ENCODE measurements at places on chromosomes 11 and 22. TPM values are rescaled to one million over a fixed set of nuclear protein-coding genes. Genes with fewer than 3 reads are reported as not detected.

- no peak for DNase-seq
Measured at GRCh38 chr11:87405843-87406242, 368.1 kb downstream of the TMEM135 start.

GRCh38 chr11:134654161-134654915 lies 242.3 kb upstream of the B3GAT1 start:
- DNase-seq = no peak

- peak; percentile 46 for DNase-seq
Measured at GRCh38 chr11:35330931-35331330, 88.4 kb downstream of the SLC1A2 start.

Gene OR5D18
- total RNA-seq = not detected
